Progenitor cell of endocrine pancreas (in vitro differentiated cells): ENCODE measurements at places on chromosomes 2 and 18. TPM values are rescaled to one million over a fixed set of nuclear protein-coding genes. Genes with fewer than 3 reads are reported as not detected.

Gene C2orf92
- 15.9 and 17.4 TPM in 2 replicates for total RNA-seq

Gene WDR35
- total RNA-seq = 16.5 and 17.0 TPM in 2 replicates

Gene PLEKHH2
- 9.0 and 10.4 TPM in 2 replicates for total RNA-seq

Gene PSMD1
- 99.0 and 103 TPM in 2 replicates for total RNA-seq

Gene PXDN
- total RNA-seq = 242 and 256 TPM in 2 replicates

Gene RNF181
- 82.3 and 85.7 TPM in 2 replicates for total RNA-seq

Gene ATP6V1B1
- not detected in 2 replicates for total RNA-seq

Gene IL36B
- total RNA-seq = not detected in 2 replicates

Gene ACMSD
- total RNA-seq = not detected in 2 replicates

Gene EVA1A
- total RNA-seq = 10.9 and 11.5 TPM in 2 replicates

Gene SLC11A1
- total RNA-seq = 0.33 and 0.34 TPM in 2 replicates

Gene FOSL2
- 38.4 and 42.5 TPM in 2 replicates for total RNA-seq

Gene CPO
- 0.24 TPM in 1 of 2 replicates, not detected in the other for total RNA-seq

Gene SRD5A2
- total RNA-seq = 0.07 TPM in 1 of 2 replicates, not detected in the other

Gene FLACC1
- 0.55 and 0.69 TPM in 2 replicates for total RNA-seq

Gene FBXO36
- total RNA-seq = 3.9 and 4.0 TPM in 2 replicates

Gene IL37
- not detected in 2 replicates for total RNA-seq

Gene EMX1
- total RNA-seq = 0.69 and 0.71 TPM in 2 replicates

Gene ANKRD30B
- not detected in 2 replicates for total RNA-seq

Gene C2orf80
- not detected in 2 replicates for total RNA-seq

Gene AQP12A
- not detected in 2 replicates for total RNA-seq

Gene PTPRM
- total RNA-seq = 22.4 and 23.2 TPM in 2 replicates

Gene SEPTIN10
- 67.5 and 68.8 TPM in 2 replicates for total RNA-seq

Gene ZNF532
- total RNA-seq = 184 and 190 TPM in 2 replicates

Gene CCL20
- not detected in 2 replicates for total RNA-seq

Gene CPLX4
- total RNA-seq = not detected in 2 replicates

Gene LAMA3
- 0.84 and 1.2 TPM in 2 replicates for total RNA-seq

Gene KCNG3
- 0.16 and 0.31 TPM in 2 replicates for total RNA-seq

Gene GAREM1
- 11.0 and 11.4 TPM in 2 replicates for total RNA-seq

Gene SERPINE2
- total RNA-seq = 25.1 and 25.6 TPM in 2 replicates

Gene FKBP1B
- total RNA-seq = 30.5 and 33.7 TPM in 2 replicates

Gene AGPS
- total RNA-seq = 65.9 and 69.2 TPM in 2 replicates

Gene ANKRD62
- not detected in 2 replicates for total RNA-seq

Gene FTCDNL1
- total RNA-seq = 0.73 and 1.2 TPM in 2 replicates

Gene CRYGD
- not detected in 2 replicates for total RNA-seq

Gene HOXD8
- total RNA-seq = not detected in 2 replicates

Gene NEU4
- total RNA-seq = 1.3 and 1.4 TPM in 2 replicates

Gene DUSP19
- 1.9 and 2.2 TPM in 2 replicates for total RNA-seq

Gene RGPD4
- total RNA-seq = 0.11 TPM in 1 of 2 replicates, not detected in the other
